ENCODE measurements at places on chromosomes 5 and 9.

DNA sequence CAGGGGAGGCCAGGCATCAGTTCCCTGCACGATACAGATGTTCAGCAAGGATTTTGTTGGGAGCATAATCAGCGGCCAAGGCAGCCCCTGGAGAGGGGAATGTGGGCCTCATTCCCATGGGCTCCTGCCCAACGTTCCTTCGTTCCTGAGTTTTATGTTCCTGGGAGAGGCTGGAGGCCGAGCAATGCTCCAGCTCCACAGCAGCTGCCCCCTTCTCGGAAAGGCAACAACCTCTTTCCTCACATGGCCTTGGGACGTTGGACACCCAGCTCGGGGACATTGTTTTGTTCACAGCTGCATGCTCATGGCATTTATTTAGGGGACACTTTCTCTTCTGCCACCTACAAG is 63.8 kb upstream of the COL15A1 start:
- no peak for DNase-seq

DNA sequence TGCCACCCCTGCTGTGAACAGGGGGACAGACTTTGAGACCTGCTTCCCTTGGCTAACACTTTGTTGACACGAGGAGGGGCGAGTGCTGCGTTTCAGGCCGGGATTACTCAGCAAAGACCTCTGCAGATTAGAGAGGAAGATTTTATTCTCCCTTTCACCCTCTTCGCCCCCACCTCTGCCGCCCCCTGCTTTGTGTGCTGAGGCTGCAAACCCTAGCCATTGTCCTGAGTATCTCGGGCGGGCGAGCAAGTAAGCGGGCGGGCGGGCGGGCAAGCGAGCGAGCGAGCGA is 6.0 kb downstream of the ISL1 start:
- DNase-seq, result no peak

GRCh38 chr5:19388391-19388790 is 599.6 kb downstream of the CDH18 start:
- DNase-seq, result no peak

GRCh38 chr5:60332244-60333004 is 367.5 kb downstream of the DEPDC1B start:
- peak; percentile 93 for DNase-seq

DNA sequence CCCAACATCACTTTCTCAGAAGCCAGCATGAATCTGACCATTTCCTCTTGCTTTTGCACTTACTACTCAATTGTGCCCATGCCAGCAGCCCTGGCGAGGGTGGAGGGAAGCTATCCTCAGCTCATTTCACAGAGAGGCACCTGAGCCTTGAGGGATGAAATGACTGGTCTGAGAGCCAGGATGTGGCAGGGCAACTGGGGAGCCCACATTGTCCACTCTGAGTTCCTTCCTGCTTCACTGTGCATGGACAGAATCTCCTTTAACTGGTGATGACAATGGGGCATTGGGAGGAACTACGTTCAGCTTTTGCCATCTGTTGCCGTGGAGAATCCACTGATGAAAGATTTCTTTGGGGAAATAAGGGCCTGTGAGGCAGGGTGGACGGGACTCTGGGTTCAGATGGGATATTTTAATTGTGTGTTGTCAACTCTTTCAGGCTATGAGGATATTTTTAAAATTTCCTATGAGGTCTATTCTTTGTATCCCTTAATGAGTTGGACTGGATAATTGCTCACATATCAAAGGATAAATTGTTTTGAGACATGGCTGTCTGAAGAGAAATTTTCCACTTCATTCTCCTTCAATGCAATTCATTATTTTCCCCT is 78.3 kb downstream of the TNC start:
- no peak for DNase-seq

GRCh38 chr5:172118891-172119290 is 69.1 kb downstream of the STK10 start:
- no peak for DNase-seq

DNA sequence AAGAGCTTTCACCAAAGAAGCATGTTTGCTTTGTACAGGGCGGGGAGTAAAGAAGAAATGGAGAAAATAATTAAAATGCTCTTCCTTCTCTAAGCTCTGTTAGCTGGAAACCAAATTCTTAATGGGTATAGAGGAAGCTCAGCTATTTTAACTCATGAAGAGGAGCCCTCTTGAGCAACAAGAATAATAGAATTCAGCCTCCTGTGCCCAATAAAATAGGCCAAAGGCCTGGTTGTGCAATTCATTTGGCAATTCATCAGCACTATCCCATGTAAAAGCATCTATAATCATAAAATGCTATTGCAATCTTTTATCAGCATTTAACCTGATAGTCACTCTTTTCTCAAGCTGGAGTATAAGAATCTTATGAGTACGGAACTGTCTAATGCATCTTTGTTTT is 133.6 kb upstream of the CDH6 start:
- DNase-seq, result no peak

- DNase-seq, result no peak
These were observed 109.8 kb downstream of the RASGRF2 start for GRCh38 chr5:81069990-81070389.
